Testis (tissue), 5 donors: ENCODE measurements at places on chromosomes 6 and 20.

DNA sequence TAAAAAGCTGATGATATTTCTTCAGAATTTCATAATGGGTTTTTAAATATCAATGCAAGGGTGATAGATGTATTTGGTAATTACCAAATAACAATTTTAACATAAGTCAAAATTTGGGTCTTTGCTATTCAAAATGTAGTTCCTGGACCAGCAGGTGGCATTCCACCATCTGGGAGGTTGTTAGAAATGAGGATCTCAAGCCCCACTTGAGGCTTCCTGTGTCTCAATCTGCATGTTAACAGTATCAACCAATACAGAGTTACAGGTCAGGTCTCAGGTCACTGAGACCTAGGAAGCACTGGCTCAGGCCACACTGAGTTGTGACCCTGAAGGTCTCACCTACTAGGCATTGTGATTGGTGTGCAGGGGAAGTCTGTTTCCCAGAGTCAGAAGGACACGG lies 57.2 kb upstream of the MTRF1L start:
- no peak for DNase-seq

DNA sequence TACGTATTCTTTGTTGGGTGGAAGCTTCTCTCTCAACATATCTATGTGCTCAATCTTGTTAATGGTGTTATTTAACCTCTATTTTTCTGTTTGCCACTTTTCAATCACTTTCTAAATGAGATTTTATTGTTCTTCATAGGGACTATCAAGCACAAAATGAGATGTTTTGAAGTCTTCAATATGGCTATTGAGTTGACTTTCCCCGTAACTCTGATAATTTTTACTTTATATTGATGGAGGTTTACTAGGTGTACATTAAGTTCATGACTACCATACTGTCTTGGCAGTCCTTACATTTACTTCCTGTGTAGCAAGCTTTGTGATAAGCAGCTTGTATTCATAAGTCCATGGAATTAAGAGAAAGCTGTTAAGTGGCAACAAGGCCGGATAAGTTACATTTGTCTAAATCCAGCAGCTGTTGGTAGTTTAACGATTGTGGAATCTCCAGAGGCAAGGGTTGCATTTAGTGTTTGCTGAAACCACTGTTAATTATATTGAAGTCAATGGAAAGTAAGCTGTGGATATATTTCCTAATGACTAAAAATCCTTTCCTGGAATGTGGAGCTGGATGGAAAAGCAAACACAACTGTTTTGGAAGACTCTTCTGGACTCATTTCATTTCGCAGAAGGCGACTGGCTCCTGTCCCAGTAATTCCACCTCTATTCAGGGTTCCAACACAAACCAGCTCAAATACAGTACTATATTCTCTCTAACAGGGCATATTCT lies 57.3 kb upstream of the SMIM29 start:
- DNase-seq: peak; percentile 47

DNA sequence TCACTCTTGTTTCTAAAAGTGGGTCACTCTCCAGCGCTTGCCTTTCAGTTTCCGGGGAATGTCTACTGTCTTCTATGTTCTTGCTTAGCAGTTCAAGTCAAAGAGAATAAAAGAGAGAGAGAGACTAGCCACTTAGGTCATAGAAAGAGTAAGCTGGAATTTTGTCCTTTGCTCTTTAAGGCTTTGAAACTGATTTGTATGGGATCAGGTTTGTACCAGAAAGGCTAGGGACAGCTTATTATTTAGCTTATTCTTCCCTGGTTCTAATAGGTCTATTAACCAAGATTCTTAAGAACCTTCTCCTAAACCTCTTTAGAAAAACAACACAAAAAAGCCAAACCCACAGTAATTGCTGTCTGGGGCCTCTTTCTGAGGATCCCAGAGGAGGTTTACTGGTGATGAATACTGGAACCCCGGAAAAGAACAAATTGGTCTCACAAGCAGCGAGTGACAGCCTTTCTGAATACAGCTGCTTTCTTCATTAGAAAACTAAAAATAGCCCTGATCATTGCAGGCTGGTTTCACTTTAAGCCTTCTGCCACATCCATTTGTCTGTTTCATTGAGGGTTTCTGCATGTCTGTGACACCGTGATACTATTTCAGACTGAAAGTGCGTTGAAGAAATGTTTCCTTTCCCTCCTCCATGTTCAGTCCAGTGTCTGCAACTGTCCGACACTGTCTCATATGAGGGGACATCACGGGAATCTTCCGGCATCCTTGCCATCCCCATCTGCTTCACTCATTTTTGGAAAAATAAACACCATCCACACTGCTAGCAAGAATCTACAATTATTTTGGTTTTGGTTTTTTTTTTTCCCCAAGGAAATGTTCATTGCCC lies 75.1 kb upstream of the ATXN1 start:
- no peak for DNase-seq

DNA sequence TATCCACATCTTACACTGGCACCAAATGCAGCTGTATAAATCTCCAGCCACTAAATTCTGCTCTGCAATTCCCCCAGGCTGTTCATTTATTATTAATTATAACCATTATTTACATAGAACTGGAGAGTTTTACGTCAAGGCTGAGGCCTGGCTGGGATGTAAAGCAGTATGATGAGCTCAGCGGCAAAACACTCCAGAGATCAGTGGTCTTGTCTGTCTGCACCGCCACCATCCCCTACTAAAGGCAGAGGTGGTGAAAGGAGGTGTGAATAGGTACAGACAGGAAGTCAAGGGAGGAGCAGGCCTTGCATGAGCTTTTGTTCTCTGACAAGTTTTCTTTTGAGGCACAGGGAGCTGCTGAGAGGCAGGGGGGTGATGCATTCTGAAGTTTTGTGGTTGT lies 159.9 kb upstream of the PCSK2 start:
- no peak for DNase-seq

DNA sequence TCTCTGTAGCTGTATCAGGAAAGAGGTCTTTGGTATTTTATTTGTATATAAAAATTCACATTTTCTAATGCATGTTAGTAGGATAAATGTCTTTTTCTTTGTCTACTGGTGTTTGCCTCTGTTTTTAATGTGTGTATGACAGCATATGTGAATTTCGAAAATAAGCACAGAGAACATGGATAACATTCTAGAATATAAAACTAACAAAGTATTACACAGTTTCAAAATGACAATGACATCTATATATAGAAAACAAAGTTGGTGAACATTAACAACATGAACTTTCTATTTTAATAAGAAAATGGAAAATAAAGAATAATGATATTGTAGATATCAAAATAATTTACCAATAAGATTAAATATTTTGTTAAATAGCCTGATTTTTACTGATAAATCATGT lies 608.0 kb downstream of the COL12A1 start:
- DNase-seq: no peak

- no peak for DNase-seq
Measured at GRCh38 chr6:152151920-152152319, 344.4 kb downstream of the ESR1 start.

- no peak for DNase-seq
Measured at GRCh38 chr6:80181352-80182081, 75.0 kb downstream of the BCKDHB start.

GRCh38 chr20:61802721-61803311 lies 262.9 kb downstream of the TAF4 start:
- no peak for DNase-seq

DNA sequence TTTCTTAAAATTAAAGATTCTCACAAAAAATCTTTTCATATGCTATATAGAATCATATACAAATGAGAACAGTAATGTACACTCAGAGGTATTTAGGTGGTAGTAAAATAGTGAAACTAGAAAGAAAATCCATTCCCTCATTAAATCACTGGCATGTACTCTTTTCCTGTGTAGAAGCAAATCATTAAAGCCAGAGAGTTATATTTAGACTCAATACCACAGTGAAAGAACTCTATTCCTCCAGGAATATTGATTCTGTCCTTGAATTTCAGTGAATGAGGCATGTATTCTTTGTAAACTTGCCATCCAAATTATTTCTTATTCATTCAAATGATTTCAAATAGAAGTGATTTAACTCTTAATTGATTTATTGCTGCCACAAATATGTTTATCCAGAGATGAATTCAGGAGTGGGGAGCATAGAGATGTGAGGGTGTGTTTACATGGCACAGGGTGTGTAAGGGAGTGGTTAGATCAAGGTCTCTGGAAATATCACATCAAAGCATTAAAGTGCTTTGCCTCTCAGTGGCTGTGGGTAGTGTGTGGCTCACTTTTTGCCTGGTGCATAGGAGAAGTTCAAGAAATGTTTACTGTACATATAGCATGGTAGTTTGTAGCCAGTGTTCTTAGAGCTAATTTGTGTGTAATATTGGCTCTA lies 141.2 kb downstream of the FAM83B start:
- no peak for DNase-seq
